Left lung (tissue), 14 donors: ENCODE measurements at places on chromosomes 5 and 9.
A peak's percentile ranks its signal among the peaks of the same experiment; 100 is the strongest.

DNA sequence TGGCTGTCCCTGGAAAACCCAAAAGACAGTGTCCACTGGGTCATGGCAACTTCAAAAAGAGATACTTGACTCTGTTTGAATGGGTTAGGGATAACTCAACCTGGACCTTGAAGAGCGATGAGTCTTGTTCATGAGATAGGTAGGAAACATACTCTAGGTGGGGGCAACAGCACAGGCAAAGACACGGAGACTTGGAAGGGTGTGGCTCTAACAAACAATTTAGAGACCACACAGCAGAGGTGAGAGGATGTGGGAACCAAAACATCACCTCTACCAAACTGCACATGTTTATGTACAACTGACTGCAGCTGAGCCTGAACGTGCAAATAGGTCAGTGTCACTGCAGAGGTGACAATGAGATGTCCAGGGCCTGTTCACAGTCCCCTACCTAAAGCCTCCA, 247.7 kb upstream of the ADRA1B start:
- no peak for DNase-seq

DNA sequence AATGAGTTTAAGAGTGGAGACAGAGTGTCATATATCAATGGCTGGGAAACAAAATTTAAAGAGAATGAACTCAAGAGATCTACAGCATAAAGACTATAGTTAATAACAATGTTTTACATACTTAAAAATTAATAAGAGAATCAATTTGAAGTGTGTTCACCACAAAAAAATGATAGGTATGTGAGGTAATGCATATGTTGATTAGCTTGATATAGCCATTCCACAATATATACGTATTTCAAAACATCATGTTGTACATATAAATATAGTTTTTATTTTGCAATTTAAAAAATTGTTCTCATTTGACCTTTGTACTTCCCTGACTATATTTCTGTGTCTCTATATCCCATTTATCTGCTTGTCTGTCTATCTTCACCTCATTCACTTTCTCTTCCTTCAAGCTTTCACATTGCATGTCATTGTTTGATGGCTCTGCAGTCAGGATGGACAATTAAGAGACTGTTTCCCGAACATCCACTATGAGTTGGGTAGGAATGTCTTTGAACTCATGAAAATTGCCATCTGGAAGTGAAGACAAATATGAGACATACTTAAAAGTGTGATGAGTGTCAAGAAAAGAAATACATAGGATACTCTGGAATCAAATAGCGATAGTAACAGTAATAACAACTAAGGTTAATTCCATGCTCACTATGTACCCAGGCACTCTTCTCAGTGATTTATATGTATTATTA, 359.9 kb upstream of the ACTBL2 start:
- no peak for DNase-seq

GRCh38 chr9:93586290-93587057, 10.1 kb downstream of the PHF2 start:
- no peak for DNase-seq

DNA sequence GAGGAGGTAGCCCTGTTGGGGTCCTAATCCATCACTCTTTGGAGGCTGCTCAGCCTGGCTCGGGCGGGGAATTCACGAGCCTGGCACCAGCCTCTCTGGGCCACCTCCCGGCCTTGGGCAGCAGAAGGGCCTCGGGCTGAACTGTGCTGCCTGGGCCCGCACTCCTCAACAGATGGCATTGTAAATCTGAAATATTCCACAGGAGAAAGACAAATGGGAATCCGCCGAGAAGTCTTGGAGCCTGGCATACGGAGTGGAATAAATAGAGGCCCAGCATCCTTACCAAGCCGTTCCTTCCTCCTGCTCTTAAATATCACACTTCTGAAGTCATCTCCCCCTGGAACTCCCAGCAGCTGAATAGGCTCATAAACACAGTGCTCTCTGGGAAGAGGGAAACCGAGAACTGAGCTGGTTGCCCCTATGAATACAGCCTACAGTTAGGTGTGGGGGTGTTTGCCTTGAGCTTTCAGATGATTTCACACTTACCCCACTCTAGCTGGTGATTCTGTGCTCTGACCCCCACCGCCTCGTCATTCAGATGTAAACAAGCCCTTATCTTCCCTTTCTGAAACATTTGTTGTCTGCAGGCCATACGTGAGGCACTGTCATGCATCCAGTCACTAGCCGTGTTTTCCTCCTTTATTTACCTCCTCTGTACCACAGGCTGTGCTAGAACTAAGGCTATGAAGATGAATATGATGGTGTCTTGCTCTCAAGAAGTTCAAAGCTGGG, 455.0 kb upstream of the CLINT1 start:
- DNase-seq, result peak; percentile 52

- DNase-seq, result no peak
These were observed 27.9 kb downstream of the LYRM7 start for GRCh38 chr5:131198625-131199024.

GRCh38 chr5:56520986-56521730, 288.0 kb upstream of the ANKRD55 start:
- DNase-seq, result no peak

GRCh38 chr5:56983593-56984361, 31.9 kb upstream of the MIER3 start:
- DNase-seq, result no peak

DNA sequence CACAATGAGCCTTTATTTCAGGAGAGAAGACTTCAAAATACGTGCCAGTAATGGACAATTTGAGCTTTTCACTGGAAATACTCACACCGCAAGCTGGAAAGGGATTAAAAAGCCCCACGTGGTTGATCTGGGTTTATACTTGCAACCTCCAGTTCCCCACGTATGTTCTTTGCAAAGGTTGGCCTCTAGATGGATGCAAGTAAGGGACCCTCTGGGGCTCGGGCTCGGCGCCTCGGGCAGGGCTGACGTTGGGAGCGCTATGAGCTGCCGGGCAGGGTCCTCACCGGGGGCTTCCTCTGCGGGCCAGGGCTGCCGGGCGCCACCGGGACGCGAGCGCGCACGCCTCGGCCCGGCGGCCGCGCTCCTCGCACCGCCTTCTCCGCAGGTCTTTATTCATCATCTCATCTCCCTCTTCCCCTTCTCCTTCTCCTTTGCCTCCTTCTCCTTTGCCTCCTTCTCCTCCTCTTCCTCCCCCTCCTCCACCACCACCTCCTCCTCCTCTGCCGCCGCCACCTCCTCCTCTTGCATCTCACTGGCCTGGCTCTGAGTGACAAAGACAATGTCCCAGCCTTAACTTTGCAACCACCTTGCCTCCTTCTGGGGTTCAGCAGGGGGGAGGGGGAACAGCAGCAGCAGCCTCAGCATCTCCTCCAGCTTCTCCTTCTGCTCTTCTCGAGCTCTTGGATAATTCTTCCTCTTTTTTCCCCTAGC, 701 bp upstream of the ZNF462 start:
- DNase-seq, result no peak

- DNase-seq, result no peak
These were observed 261.0 kb upstream of the CDH6 start for GRCh38 chr5:30932273-30933017.

DNA sequence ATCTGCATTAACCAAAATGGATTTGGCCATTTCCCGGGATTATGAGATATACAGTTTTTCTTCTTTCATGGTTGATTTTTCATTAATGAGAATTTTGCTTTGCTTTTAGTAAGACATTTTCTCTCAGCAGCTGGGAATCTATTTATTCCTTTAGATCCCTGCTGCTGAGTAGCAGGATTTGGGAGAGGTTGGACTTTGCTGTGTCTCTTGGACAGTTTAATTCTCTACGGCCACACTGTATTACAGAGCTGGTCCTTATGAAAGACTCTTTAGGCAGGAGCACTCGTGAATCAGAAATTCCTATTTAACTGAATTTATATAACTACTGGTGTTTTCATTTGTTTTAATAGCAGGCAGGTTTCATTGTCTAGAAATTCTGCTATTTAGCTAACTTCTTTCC, 1.6 kb downstream of the UNC13B start:
- no peak for DNase-seq

- DNase-seq, result no peak
These were observed 13.2 kb downstream of the IRX2 start for GRCh38 chr5:2738156-2738699.
